Adipocyte (in vitro differentiated cells): ENCODE measurements at places on chromosomes 12 and 14.
A peak's percentile ranks its signal among the peaks of the same experiment; 100 is the strongest.

- peak; percentile 12 for DNase-seq
Measured at GRCh38 chr12:117188961-117189724, 1.1 kb downstream of the FBXO21 start.

GRCh38 chr12:109868182-109869051 lies 11.9 kb downstream of the GLTP start:
- DNase-seq, result no peak

GRCh38 chr12:54270345-54270744 lies 9.6 kb downstream of the CBX5 start:
- DNase-seq, result no peak

GRCh38 chr12:77830583-77831351 lies at the start of gene NAV3:
TSS of gene NAV3 (plus strand) at chr12:77830894. CDS start at chr12:77831462, 568 bp downstream.
- DNase-seq, result peak; percentile 46

DNA sequence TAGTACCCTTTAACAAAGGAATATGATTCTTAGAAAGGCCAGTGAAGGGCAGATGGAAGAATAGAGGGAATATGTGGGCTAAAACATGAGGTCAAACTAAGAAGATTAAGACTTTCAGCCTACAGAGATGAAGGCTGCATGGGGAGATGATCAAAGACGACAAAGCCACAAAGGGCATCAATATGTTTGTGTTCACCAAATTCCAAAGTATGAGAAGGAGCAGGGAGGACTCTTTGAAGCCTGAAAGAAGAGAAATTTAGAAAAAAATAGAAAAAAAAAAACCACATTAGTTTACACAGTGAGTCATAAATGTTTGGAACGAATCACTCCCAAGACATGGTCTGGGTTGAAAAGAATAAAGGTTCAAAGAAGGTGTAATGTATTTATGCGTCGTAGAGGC lies 131.8 kb downstream of the NEDD1 start:
- DNase-seq, result no peak
